ENCODE measurements at places on chromosomes 6 and 20.
A peak's percentile ranks its signal among the peaks of the same experiment; 100 is the strongest.

DNA sequence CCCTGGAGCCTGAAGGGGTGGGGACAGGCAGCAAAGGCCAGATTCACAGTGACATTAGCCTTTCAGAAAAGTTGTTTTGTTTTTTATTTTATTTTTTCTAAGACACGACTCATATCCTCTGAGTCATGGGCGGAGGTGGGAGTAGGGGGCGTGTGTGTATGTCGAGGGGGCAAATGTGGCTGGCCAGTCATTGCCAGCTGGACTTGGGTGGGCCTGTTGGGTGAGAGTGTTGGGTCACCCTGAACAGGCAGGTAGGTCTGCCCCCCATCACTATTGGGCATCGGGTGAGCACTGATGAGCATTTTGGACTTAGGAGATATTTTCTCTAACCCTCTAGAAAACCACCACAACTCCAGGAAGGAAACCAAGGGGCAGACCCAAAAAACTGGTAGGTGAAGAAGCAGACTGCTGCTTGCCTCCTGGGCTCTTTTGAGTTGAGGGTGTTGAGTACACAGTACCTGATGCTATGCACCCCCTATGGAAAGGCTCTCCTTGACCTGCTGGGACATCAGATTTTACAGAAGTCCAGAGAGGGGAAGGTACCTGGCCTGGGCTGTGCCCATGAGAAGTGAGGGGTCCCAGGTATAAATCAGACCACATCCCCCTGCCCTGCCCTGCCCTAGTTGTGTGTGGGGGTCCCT is 5.6 kb downstream of the SMIM29 start:
- DNase-seq, result no peak

DNA sequence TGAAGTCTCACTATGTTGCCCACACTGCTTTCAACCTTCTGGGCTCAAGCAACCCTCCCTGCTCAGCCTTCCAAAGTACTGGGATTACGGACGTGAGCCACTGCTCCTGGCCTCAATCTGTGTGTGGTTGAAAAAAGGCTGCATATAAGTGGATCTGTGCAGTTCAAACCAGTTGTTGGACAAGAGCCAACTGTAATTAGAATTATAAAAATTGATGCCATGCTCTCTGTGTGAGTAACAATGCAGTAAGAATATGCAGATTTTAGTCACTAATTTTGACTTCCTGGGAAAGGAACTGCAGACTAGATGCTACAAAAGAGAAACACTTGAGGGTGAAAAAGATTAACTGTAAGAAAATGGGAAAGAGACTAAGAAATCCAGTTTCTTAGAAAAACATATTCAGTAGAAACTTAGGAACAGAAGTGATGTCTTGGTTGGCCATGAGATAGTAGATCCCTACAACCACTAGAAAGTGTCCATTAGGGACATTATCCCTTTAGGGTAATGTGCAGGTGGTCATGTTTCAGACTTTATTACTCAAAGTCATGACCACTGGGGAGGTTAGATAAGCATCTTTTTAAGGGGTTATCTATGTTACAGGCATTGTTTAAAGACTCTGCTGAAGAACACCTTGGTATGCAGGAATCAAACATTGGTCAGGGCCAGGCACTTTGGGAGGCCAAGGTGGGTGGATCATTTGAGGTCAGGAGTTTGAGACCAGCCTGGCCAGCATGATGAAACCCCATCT is 26.3 kb downstream of the ITCH start:
- DNase-seq, result no peak

GRCh38 chr6:165562421-165563090 is 100.5 kb downstream of the PDE10A start:
- peak; percentile 18 for DNase-seq

DNA sequence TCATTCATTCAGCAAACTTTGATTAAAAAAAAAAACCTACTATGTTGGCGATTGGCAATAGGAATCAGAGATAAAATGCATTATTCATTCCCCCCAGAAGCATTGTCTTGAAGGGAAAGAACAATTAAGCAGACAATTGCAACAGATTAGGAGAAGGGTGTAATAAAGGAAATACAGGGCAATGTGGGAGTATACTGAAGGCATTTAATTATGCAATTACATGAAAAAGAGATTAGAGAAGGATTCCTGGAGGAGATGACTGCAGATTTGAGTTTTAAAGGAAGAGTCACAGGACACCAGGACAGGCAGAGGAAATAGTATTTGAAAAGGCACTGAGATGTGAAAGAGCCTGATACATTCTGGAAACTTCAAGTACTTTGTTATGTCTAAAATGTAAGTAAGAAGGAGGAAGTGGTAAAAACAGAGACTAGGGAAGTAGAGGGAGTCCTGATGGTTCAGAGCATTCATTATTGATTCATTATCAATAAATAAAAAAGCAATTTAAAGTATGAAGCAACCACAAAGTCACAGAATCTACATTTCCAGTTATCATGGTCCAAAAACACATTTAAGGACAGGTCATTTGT is 43.7 kb downstream of the THEMIS start:
- DNase-seq, result no peak

GRCh38 chr6:145110109-145110508 is 625.2 kb downstream of the EPM2A start:
- DNase-seq, result no peak

GRCh38 chr20:18055261-18055660 is 2.5 kb downstream of the OVOL2 start:
- no peak for DNase-seq

Data from midbrain (tissue), 1 donor.